ENCODE measurements at places on chromosomes 5 and 9. TPM values are rescaled to one million over a fixed set of nuclear protein-coding genes. Genes with fewer than 3 reads are reported as not detected.

The OSMR gene
- not detected for polyA plus RNA-seq

The FAXDC2 gene
- polyA plus RNA-seq: 0.90 TPM

The PCDHB9 gene
- 0.31 TPM for polyA plus RNA-seq

The HK3 gene
- not detected for polyA plus RNA-seq

The MIER3 gene
- 7.4 TPM for polyA plus RNA-seq

The ADAMTSL2 gene
- not detected for polyA plus RNA-seq

The FAM78A gene
- polyA plus RNA-seq: 18.3 TPM

The DNAH5 gene
- not detected for polyA plus RNA-seq

The PPP3R2 gene
- polyA plus RNA-seq: not detected

The HRH2 gene
- polyA plus RNA-seq: 0.49 TPM

The SLCO4C1 gene
- polyA plus RNA-seq: 0.05 TPM

Measured in IgD-negative memory B cell (primary cell).